NCI-H1092 treated with DMSO at 0.1 percent for 48 hours (cell line): ENCODE measurements at places on chromosomes 1 and 21.

- peak; percentile 96 for DNase-seq
These were observed 200.7 kb upstream of the RAB4A start for GRCh38 chr1:229070168-229070567.

DNA sequence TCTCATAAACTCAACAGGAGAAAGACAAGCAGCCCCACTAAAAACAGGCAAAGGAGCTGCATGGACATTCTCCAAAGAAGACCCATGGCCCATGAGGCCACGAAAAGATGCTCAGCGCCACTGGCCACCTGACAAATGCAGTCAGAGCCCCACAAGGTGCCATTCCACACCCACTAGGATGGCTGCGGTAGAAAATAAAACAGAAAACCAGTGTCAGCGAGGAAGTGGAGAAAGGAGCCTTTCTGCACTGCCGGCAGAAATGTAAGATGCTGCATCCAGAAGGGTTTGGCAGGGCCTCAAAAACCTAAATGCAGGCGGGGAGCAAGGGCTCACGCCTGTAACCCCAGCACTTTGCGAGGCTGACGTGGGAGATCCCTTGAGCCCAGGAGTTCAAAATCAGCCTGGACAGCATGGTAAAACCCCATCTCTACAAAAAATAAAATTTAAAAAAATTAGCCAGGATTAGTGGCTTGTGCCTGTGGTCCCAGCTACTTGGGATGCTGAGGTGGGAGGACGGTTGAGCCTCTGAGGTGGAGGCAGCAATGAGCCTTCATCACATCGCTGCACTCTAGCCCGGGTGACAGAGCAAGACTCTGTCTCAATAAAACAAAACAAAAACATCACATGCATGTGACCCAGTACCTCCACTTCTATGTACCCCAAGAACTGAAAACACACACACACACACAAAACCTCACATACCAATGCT lies 4.2 kb downstream of the WNT9A start:
- no peak for DNase-seq

GRCh38 chr1:115718011-115718754 lies 50.3 kb downstream of the CASQ2 start:
- no peak for DNase-seq

DNA sequence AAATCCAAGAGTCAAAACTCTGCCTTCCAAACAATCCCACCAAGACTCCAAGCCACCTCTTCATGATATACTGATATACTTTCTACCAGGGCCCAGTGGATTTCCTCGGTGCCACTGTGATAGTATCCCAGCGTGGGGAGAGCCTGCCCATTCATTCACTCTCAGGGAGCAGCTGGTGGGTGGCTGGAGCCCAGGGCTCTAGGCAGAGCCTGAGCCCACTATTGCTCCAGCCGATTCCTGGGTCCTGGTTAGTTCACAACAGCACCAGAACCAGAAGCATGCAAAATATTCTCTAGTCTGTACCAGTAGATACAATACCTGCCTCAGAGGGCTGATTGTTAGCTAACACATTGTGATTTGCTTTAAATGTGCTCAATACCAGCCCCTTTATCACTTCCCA lies 831 bp downstream of the CSRP1 start:
- peak; percentile 63 for DNase-seq

GRCh38 chr1:220217383-220217988 lies 54.8 kb downstream of the RAB3GAP2 start:
- DNase-seq = no peak

- no peak for DNase-seq
These were observed at the start of gene IFI44 for GRCh38 chr1:78649628-78650027. TSS of gene IFI44 (plus strand) at chr1:78649831. CDS start at chr1:78650196, 365 bp downstream.

GRCh38 chr1:230160957-230161771 lies 94.1 kb downstream of the GALNT2 start:
- DNase-seq = no peak

DNA sequence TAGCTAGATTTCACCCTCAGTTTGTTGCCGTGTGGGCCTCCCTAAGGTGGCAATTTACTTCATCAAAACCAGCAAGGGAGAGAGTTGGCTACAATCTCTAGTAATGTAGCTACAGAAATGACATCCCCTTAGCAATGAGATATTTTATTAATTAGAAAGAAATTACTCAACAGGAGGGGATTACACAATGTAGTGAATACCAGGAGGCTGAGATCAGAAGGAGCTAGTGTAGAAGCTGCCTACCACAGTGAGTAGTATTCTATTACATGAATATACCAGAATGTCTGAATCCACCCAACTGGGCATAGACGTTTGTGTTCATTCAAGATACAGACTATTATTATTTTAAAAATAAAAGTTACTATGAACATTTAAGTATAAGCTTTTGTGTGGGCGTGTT lies 868.2 kb upstream of the CXADR start:
- DNase-seq = no peak

- no peak for DNase-seq
These were observed 34.6 kb upstream of the CTPS1 start for GRCh38 chr1:40944841-40945430.

DNA sequence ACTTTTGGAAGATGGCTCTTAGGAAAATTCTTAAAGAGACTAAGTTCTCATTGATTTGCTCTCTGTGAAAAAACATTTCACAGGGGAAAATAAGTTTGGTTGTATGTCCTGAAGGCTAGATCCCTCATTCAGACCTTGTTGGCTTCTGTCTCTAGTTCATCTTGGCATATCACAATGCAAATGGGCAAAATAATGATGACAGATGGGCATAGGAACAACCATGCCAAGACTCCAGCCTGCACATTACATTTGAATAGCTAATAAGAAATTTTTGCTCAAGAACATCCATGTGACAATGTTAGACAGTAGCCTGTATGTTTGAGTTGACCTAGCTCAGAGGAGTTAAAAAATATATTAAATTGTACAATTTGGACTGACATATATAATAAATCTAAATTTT lies 292.9 kb downstream of the PLA2G4A start:
- no peak for DNase-seq

DNA sequence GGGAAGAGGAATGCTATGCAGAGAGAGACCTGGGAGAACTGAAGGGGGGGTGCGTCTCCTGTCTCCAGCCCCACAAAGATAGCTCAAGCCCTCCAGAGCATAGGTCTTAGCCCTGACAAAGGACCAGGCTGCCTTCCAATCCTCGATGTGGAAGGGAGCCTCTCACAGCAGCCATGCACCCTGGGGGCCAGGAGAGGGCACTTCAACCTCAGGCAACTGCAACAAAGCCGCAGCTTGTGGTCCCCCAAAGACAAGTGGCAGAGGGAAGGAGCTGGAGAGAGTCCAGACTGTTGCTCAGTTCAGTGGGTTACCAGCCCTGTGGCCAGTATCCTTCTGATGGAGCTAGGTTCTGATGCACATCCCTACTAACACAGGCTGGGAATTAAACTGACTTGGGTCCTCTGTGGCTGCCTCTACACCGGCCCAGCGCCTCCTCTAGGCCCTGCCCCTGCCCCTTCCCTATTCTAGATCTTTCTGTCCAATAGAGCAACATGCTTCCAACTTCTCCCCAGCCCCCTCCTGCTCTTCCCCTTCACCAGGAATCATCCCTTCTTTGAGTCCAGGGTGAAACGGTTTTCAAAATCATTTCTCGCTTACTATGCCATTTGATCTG lies 100.7 kb upstream of the SPATA6 start:
- DNase-seq = peak; percentile 78

DNA sequence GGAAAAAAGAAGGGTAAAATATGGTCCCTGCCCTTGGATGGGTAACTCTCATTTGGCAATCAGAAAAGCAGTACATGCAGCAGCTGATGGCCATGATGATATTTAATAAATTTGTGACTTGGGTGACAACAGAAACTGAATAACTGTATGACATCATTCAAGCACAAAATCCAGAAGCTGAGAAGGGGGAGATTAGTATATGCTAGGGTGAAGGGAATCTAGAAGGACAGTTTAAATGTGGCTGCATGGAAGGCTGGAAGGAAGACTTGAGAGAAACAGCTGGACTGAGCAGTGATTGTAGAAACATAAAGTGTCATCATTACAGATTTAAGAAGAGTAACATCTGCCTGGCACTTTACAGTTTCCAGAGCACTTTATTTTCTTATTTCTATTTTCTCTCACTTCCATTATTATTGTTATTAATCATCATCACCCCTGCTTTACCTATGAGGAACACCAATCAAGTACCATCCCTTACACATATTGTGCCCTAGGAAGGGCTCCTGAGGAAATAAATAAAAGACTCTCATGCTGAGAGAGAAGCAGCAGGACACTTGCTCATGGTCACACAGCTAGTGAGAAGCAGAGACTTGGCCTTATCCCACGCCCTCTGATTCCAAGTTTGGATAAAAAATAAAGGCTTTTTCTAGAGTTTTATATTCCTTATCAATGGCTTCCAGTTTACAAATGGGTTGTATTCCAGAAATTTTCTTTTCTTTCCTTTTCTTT lies 207.2 kb downstream of the PBX1 start:
- no peak for DNase-seq

GRCh38 chr1:181479137-181479745 lies 4.1 kb upstream of the CACNA1E start:
- DNase-seq = peak; percentile 77

DNA sequence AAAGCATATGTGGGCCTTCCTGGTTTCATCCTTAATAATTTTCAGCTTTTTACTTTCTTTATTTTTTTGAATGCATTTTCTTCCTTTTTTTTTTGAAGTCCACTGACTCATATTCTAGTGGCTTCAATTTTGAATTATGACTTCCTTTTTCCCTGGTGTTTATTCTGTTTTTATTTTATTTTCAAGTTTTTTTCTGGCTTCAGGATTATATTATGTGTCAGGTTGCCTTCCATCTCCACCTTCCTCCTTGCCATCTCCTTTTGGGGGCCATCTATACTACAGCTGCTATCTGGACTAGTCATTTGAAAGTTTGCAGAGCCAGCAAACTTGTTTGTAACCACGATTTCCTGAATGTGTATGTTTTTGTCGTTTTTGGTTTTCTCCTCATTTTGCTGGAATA lies 117.6 kb downstream of the LEPR start:
- no peak for DNase-seq
